ENCODE measurements at places on chromosomes 5 and 9.

DNA sequence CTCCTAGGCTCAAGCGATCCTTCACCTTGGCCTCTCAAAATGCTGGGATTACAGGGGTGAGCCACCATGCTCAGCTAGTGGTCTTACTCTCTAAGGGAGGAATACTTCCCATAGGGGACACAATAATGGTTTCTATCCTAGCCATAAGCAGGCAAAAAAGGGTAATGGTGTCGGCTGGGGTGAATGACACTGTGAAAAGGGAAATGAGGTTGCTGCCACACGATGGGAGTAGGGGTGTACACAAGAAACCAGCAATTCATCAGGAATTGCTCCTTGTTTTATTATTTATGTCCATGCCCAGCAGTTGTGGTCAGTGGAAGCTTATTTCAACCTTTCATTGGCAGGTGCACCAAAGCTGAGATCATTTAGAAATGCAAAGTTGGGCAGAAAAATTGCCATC is 70.3 kb upstream of the ZFR start:
- DNase-seq: no peak

DNA sequence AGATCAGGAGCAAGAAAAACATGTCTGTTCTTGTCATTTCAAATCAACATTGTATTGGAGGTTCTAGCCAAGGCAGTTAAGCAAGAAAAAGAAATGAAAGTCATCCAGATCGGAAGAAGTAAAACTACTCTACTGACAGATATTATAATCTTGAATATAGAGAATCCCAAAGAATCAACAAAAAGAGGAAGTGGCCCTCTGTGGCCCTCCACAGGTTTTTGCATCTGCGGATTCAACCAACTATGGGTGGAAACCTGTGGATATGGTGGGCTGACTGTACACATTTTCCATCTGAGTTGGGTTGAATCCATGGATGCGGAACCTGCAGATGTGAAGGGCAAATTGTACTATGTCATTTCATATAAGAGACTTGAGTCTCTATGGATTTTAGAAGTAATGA is 35.1 kb downstream of the GAS1 start:
- no peak for DNase-seq

DNA sequence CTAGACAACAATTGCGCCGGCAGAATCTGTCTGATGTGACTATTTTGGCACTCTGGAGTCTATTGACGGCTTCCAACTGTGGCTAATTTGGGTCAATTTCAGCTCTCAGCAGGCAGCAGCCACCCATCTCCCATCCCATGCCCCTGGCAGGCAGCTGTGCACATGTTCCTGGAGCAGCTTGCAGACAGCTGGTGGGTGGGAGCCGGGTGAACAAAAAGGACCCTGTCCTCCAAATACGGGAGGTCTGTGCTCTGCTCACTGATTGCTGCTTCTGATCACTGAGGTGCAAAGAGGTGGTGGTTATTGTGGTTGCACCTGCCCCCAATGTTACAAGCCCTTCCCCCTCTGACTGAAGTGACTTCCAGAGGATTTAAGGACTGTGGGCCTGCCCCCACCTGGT is 45.0 kb upstream of the N4BP3 start:
- DNase-seq: peak; percentile 19

DNA sequence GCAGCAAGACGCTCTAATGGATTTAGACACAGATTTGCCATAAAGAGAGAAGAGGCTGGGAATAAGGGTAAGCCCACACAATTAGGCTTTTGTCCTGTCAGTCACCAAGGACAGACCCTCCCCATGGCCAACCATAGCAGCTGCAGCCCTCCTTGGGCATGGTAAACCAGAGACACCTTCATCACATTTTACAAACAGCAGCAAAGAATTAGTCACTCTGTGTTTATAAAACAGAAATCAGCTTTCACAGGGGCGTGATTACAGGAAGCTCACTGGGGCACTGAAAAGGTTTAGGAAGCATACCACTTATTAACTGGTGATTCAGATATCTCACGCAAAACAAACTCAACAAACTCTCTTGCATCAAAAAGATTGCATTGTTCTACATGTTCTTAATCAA is 37.3 kb upstream of the ZNF622 start:
- no peak for DNase-seq

GRCh38 chr5:117800261-117800660 is 1188.1 kb downstream of the DTWD2 start:
- DNase-seq: no peak

GRCh38 chr9:88026118-88026479 is 51.8 kb upstream of the CDK20 start:
- no peak for DNase-seq

- no peak for DNase-seq
These were observed 103.3 kb downstream of the CD180 start for GRCh38 chr5:67093279-67093678.

- no peak for DNase-seq
These were observed 41.5 kb upstream of the NOTCH1 start for GRCh38 chr9:136587145-136587943.

DNA sequence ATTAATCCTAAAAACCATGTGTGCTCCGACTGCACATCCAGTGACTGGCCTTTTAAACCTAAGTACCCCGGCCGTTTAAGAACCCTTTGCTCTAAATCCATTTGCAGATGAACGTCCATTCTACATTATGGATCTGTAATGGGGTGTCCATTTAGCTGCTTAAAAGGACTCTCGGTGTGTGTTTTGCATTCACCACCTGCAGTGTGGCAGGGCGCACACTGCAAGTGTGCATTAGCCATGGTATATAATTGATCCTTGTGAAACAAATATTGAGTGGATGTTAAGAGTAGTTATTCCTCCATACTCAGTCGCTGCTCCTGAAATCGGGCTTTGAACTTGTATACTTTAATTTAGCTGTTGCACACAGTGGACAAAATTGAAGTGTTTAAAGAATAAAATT is 190.1 kb upstream of the WWC1 start:
- DNase-seq: no peak

- no peak for DNase-seq
These were observed 8.6 kb downstream of the SUSD3 start for GRCh38 chr9:93066978-93067603.

GRCh38 chr9:118882684-118883083 is 486.6 kb downstream of the BRINP1 start:
- DNase-seq: no peak

DNA sequence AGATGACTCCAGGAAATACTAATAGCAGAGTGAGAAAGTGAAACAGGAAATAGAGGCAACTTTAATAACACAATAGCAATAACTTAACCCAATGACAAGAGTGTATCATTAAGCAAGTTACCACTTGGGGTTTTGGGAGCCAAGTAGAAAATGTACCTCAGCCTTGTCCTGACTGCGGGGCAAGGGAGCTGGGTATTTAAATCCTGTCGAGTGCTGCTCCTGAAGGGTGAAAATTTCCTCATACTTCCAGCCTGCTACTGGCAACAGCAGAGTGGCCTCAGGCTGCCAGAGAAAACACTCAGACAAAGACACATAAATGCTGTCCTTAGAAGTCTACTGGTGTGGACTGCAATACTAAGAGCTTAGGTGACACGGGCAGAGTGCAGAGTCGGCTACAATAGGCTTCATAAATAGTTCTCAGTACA is 112.5 kb upstream of the EMB start:
- no peak for DNase-seq

DNA sequence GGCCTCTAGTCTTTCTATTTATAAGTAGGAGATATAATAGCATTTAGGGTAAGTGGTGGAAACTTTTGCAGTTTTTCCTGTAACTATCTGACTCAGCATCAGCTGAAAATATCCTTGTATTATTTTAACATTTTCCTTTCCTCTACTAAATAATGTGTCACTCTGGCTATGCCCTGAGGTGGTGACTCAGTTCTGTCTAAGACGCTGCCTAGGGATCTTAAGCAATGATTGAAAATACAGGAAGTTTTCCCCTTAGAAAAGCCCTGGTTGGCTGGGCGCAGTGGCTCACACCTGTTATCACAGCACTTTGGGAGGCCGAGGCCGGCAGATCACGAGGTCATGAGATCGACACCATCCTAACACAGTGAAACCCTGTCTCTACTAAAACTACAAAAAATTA is 9.3 kb upstream of the EDIL3 start:
- no peak for DNase-seq

- DNase-seq: no peak
These were observed 105.1 kb upstream of the SLC25A48 start for GRCh38 chr5:135729321-135729786.

DNA sequence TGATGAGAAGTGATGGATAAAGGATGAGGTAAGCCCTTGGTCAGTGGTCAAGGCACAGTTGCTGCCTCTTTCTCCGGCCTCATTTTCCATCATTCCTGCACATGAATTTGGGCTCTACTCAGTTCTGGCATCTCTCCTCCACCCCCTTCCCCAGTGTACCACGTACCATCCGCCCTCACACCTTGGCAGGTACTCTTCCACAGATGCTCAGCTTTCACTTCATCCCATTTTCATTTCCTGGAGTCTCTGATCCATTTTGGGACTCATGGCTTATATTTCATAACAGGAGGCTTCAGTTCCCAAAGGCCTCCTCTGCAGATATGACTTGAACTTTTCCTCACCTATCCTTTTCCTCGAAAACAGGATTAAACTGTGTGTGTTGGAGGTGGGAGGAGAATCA is 326.7 kb downstream of the ASTN2 start:
- no peak for DNase-seq

DNA sequence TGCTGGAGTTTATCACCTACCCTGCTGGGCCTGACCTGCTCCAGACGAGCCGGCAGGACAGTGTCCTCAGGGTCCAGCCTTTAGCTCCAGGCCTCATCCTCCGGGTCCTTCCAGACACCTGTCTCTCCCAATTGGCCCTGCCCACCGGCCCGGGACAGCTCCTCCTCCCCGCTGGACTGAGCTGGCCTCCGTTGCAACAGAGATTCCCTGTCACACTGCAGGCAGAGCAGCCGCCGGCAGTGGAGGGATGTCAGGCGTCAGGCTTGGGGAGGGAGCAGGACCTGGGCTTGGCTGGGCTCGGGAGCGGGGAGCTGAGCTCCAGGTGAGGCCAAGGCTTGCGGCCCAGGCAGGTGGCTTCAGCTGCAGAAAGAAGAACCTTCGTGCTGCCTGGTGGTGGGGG is 1.7 kb downstream of the KCNT1 start:
- no peak for DNase-seq

GRCh38 chr9:123942542-123942941 is 12.6 kb upstream of the DENND1A start:
- DNase-seq: no peak

GRCh38 chr9:96376891-96377874 is 6.3 kb downstream of the SLC35D2 start:
- DNase-seq: no peak

GRCh38 chr5:65981548-65981947 is 55.2 kb downstream of the ERBIN start:
- DNase-seq: no peak

GRCh38 chr9:134243778-134244467 is 79.6 kb upstream of the RNU6ATAC start:
- no peak for DNase-seq

GRCh38 chr5:171444582-171444981 is 25.1 kb downstream of the FGF18 start:
- DNase-seq: no peak

- DNase-seq: no peak
These were observed 255.7 kb upstream of the ACTBL2 start for GRCh38 chr5:57738301-57738700.

DNA sequence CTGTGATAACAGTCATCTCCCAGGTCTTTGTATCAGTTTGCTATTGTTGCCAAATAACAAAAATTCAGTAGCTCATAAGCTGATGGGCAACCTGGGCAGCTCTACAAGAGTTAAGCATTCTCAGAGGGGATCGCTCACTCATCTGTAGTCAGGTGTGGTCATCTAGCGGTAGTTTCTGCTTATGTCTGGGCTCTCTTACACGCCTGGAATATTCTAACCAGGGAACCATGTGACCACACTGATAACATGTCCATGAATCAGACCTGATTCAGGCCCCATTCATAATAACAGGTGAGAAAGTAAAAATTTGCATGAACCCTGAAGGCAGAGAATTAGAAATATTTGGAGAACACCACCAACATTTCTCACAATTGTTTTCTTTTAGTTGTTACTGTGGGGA is 576.1 kb downstream of the SLCO4C1 start:
- DNase-seq: no peak

DNA sequence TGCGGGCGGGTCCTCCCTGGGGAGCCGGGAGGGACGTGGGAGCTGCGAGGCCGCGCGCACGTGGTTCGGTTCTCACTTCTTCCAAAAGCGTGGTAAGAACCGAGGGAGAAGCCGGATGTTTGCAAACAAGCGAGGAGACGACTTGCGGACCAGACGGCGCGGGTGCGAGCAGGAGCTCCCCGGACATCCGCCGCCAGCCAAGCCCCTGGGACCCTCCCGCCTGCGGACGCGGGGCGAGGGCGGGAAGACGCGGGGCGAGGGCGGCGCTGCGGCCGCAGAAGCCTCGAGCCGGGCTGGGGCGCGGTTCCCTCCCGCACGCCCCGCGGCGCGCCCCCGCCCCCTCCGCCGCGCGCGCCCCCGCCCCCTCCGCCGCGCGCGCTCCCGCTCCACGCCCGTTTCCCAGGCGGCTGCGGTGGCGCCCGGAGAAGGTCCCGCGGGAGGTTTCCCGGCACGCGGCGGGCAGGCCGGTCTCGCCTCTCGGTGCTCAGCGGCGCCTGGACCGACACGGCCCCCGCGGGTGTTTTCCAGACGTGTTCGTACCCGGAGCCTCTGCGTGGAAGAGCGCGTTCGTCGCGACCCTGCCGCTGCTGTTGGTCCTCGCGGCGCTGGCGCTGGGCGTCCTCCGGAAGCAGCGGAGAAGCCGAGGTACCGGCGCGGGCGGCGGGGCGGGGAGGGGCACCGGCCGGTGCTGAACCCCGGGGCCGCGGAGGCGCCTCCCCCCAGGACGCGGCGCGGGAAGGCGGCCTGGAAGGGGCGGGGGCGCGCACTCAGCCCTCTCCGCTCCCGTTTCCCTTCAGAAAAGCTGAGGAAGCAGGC is 12.8 kb downstream of the BTNL9 start:
- no peak for DNase-seq

DNA sequence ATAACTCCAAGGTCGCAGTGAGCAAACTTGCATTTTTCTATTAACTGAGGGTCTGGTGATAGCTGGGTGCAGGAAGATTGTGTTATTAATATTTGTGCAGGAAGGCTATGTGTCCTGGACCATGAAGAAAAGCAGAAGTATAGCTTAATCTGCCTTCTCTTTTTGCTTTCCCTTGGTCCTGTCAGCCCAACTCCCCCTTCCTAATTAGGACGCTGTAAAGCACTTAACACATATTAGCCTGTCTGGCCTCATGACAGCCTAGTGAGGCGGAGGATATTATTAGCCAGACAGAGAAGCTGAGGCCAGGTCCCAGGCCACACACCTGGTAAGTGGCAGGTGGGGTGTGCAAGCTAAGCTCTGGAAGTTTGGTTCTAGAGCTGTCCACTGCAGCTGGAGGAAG is 29.5 kb downstream of the SLC46A2 start:
- no peak for DNase-seq

DNA sequence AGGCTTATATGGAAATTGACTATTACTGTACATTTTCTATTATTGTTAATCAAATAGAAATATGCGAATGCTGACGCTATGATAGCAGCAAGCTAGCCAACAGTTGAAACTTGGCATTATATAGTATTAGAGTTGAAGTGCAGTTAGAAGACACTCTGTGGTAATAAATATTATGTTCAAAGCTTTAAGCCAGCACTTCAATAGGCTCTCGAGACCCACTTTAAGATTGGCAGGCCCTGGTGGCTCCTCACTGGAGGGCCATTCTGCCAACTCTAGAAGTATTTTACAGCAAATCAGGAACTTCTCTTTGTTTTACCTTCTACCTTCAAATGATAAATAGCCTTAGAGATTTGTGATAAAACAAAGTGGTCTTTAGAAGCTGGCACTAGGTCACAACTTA is 2029.0 kb upstream of the WWC1 start:
- DNase-seq: peak; percentile 55

GRCh38 chr5:93572608-93573353 is 8.2 kb downstream of the NR2F1-AS1 start:
- DNase-seq: peak; percentile 31

- DNase-seq: no peak
These were observed 1.5 kb upstream of the OLFM1 start for GRCh38 chr9:135085830-135086546.
